SK-N-SH (cell line): ENCODE measurements at places on chromosomes 2 and 18.

DNA sequence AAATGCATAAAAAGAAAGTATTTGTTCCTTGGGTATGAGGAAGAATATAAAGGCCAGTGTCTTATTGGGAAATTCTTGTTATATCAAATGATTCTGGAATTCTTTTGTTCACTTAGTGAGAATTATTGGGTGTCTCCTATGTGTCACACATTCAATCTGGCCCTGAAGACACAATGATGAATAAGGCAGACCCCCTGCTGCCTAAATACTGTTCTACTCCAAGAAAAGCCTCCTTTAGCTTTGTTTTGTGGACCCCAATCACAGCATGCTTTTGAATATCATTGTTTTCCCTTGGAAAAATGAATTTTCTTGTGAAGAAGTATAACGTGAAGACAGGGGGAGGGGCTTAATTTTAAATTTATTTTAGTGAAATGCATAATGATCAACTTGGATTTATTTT, 682.4 kb downstream of the LRRTM4 start:
- DNase-seq = no peak

GRCh38 chr2:156333274-156333950, 891 bp upstream of the NR4A2 start:
- no peak for DNase-seq

- peak; percentile 91 for DNase-seq
Observed at GRCh38 chr18:33577685-33578517, at the start of gene ASXL3. Gene ASXL3, plus strand, starts transcription at chr18:33578219. Its CDS starts 413 bp downstream, at chr18:33578632.

GRCh38 chr2:70558195-70558808, 4.7 kb upstream of the TGFA start:
- DNase-seq = no peak

DNA sequence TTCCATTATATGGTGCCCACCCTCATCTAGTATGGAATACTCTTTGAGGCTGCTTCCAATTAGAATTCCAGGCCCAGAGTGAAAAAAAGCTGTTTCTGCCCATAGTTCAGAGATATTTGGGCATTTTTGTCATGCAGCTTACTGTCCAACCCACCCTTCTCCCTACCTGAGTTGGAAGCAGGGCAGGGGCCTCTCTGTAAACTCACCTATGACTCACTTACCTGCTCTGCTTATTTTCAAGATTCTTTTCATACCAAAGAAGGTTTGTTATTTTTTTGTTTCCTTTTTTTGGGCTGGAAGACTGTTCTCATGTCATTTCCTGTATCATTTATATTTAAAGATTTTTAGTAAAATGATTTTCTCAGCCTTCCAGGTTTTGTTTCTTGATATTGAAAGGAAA, 38.4 kb upstream of the PPP1R1C start:
- no peak for DNase-seq

DNA sequence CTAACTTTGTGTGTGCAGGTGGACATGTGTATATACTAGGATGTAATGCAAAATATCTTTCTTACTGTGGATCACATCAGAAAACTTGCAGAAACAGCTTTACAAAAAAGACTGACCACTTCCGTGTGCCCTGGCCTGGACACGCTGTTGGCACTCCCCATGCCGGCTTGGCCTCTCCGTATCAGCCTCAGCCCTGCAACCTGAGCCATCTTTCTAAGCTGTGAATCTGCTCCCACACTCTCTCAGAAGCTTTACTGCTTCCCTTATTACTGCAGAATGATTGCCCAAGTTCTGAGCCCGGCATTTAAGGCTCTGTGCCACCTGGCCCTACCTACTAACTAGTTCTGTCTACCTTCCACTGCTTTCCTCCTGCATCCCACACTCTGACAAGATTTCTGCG, 37.8 kb downstream of the MYO7B start:
- no peak for DNase-seq

DNA sequence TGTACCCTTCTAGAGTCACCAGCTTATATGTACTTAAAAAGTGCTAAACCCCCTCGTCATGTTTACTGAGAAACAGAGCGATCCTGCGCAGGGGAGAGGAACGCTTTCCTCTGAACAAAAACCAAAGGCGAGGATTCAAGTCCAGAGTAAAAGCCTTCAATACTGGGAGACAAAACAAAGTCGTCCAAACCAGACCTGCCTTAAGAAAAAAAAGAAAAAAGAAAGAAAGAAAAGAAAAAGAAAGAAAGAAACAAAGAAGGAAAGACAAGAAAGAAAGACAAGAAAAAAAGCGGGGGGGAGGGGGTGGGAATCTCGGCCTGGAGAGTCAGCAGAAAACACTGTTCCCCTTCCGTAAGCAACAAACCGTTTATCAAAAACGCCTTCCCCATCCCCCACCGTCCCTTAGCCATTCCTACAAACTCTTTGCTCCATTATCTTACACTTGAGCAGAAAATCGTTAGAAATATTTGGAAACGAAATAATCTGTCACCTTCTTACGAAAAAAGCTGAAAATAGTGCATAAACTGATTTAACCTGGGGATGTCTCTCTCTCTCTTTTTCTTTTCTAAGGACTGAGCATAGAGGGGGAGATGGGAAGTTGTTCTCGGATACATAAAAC, 3.3 kb downstream of the PTGR3 start:
- no peak for DNase-seq

DNA sequence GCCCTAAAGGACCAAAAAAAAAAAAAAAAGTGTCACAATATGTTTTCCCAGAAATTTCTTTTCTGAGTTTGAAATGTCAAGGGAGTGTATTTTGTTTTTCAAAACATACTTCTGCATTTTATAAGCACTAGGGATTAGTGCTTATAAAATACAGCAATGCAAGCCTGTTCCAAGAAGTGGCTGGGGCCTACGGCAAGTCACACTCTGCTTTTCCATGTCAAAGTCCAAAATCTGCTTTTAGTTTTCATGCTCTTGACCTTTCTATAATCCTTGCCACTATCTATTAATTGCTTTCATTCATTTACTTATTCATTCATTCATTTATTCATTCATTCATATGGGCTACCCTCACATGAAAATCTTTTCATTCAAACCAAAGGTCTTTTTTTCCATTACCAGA, 100.1 kb upstream of the UXS1 start:
- DNase-seq = no peak
